ENCODE measurements at places on chromosomes 1 and 21.

- no peak for DNase-seq
Measured at GRCh38 chr1:210455840-210456603, 127.3 kb downstream of the HHAT start.

- no peak for DNase-seq
Measured at GRCh38 chr1:94143173-94143808, 22.3 kb upstream of the ABCA4 start.

DNA sequence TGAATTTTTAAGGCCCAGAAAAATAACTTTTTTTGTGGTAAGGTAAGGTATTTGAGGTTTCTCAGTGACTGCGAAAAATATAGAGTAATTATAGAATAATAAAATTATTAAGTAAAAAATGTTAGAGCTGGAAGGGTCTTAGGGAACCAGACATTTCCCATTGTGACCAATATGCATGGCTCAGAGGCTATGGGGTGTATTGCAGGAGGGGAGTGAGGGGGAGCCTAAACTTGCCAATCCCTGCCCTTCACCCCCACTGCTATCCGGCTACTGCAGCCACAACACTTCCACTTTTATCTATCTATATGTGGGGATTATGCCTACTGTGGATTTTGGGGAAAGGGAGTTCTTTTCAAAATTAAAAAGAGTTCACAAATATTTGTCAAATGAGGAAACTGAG lies 7.6 kb upstream of the GADD45A start:
- no peak for DNase-seq

GRCh38 chr1:212037900-212038299 lies 2.4 kb downstream of the DTL start:
- no peak for DNase-seq

DNA sequence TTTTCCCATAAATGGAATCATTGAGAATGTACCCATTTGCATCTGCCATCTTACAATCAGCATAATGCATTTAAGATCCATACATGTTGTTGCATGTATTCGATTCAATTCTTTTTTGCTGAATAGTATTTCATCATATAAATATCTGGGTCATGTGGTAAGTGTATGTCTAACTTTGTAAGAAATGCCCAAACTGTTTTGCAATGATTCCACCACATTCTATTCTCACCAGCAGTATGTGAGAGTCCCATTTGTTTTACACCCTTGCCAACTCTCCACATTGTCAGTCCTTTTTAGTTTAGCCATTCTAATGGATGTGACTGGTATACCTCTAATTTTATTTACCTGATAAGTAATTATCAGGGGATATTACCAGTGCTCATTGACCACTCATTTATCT lies 115.8 kb upstream of the PBX1 start:
- no peak for DNase-seq

DNA sequence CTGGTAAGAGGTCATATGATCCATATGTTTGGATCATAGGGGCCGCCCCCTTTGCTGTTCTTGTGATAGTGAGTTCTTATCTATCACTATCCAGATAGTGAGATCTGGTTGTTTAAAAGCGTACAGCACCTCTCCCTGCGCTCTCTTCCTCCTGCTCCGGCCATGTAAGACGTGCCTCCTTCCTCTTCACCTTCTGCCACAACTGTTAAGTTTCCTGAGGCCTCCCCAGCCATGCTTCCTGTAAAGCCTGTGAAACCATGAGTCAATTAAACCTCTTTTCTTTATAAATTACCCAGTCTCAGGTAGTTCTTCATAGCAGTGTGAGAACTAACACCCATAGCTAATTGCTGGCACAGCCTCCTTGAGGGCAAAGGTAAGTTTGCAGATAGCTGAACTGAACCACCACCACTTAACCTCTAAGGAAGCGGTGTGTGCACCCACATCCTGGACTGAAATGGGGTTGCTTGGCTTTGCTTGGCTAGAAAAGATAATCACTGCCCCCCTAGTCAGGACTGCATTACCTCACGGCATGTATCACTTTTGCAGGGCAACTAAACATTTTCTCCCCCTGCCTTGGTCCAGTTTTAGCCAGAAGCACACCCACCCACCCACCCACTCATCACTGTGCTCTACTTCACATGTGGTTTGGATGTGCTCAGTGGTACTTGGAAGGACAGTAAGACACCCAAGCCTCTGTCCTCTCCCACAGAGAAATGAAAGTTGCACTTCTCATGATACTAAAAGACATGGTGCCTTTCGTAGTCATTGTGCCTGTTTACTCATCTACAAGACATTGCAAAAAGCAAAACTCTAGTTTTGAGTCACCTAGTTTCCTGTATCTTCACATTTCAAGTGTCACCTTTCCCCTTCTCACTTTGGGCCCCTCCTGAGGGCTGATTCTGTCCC lies 23.1 kb upstream of the PTAFR start:
- DNase-seq, result no peak

GRCh38 chr1:153437236-153437635 lies 20.9 kb downstream of the S100A7A start:
- no peak for DNase-seq

DNA sequence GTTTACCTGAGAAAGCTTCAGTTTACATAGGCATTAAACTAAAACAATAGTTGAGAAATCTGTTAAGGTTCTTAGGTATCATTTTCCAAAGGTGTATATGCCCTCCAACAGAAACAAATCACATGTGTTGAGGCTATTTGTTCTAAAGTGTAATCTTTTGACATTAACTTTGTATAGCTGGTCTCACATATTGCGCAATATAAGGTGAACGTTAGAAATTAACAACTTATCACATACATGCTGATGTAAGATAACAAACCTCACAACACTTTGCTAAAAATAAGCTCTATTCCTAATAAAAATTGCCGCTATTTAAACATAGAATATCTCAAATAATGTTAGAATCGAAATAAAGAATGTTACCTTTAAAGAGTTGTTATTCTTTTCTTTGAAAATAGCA lies 340.6 kb downstream of the SRGAP2C start:
- DNase-seq, result no peak

DNA sequence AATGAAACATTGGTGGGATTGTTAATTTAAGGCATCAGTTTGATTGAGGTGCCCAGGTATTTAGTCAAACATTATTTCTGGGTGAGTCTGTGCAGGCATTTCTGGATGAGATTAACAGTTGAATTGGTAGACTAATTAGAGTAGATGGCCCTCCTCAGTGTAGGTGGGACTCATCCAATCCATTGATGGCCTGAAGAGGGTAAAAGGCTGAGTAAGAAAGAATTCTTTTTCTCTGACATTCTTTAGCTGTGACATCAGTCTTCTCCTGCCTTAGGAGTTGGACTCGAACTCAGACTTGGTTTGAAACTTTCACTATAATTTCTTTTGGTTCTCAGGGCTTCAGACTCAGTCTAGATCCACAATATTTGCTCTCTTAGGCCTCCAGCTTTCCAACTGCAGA lies 59.6 kb upstream of the ADAMTS5 start:
- DNase-seq, result no peak

DNA sequence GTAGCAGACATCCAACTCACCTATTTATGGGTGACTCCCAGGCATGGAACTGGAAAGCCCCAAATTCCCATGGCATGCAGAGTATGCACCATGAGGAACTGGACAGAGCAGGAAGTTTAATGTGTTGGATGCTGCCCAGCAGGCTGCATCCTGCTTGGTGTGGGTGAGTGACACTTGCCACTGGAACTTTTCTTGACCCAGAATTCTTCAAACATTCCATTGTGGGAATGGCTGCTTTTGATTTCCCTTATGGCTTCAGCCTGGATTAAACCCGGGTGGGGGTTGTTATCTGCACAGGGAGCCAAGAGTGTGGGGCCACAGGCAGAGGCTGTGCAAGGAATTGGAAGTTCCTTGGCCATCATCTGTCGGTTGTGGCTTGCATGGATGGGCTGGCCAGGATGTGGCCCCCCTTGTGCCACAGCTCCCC lies 26.9 kb upstream of the BACE2 start:
- DNase-seq, result no peak

DNA sequence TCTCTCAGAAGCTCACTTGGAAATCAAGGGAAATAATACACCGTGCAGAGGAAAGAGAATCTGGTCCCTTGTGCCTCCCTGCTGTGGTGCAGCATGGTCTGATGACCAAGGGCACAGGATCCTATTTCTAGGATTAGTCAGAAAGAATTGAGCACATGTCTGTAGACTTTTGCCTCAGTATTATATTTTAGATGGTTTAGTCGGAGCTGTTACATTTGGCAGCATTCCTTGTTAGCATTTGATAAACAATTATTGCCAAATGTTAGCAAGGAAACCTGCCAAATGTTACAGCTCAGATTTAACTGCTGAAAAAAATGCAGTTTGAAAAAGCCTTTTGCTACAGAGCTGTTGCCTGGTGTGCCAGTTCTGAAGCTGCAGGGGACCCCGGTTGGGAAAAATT lies 183.5 kb upstream of the DPYD start:
- DNase-seq, result no peak

DNA sequence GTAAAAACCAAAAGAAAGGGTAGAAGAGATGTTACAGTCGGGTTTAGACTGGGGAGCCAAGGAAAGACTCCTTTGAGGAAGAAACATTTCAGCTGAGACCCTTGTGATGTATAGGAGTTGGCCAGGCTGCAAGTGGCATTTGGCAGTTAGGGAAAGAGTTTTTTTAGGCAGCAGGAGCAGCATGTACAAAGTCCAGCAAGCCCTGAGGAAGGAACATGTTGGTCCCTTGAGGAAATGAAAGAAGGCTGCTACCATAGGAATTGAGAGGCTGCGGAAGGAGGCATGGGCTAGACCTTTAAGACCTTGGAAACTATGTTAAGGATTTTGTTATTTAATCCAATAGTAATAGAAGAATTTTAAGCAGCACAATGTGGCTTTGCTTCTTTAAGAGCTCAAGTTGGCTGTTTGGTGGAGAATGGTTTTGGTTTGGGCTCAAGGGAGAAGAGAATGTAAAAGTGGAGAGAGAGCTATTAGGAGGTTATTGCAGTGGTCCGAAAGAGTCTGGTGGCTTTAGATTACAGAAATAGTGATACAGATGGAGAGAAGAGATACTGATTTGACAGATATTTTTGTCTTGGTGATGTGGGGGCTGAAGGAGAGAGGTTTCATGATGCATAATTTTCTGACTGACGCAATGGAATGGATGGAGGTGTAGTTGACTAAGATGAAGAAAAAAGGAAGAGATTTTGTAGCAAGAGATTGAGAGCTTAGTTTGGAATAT lies 26.6 kb downstream of the SMAP2 start:
- DNase-seq, result no peak

DNA sequence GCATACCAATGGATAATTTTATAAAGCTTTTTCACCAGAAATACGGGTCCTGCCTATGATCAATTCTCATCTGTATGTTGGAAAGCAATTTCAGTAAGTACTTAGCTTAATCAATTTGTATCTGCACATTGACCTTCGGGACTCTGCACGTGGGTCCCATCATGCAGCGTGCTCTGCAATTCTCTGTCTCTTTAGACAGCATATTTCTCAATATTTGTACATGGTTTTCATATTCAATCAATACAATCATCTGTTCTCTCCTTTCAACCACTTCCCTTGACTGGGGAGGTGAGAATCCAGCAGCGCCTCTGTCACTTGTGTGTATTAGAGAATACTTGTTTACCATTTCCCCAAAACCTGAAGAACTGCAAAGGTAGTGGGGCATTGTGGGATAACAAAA lies 220.5 kb downstream of the TNR start:
- DNase-seq, result no peak

GRCh38 chr21:37710546-37711285 lies 205.5 kb downstream of the KCNJ6 start:
- no peak for DNase-seq

DNA sequence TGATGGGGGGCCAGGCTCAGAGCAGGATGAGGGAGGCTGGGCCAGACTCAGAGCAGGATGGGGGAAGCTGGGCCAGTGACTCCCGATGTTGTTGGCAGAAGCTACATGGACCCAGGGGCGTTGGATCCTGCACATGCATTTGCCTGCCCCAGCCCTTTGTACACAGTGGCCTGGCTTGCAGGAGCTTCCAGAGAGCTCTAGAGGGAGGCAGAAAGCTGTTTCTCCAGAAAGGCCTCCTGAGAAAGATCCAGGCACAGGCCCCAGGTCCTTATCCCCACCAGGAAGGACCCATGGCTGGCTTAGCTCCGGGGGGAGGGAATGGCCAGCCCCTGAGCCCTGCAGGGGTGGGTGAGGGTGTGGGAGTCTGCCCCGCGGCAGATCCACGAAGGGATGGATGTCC lies 106.6 kb upstream of the ACTRT2 start:
- no peak for DNase-seq

DNA sequence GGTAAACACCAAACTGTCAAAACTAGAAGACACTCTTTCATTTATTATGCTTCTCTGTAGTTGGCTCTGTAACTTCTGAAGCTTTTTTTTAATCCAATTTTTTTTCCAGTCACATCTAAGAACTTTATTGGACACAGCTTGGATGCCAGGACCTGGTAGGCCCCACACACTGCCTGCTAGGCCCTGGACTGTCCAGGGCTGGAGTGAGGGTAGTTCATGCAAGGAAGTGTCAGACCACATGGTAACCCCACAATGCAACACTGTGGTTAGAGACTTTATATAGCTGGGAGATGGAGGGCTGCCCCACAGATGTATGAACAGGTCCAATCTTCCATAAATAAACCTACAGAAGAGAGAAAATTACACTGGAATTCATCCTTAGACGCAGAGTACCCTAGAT lies 7.1 kb downstream of the SLC2A1 start:
- no peak for DNase-seq

DNA sequence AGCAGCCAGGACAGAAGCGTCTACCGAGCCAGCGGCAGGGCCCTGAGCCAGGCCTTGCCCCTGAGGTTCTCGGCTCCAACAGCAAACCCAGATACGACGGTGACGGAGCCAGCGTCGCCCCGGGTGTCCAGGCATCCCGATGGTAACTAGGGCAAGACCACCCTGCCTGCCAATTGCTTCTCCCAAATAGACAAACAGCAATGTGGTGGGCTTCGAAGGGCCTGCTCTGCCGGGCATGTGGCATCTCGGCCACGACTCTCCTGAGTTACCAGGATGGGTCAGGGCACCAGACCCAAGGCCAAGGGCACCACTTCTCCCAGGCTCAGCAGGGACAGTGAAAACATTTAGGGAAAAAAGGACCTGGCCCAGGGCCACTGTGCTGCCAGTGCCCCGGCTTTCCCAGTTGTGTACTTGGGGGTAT lies 3.2 kb upstream of the ACTRT2 start:
- no peak for DNase-seq

DNA sequence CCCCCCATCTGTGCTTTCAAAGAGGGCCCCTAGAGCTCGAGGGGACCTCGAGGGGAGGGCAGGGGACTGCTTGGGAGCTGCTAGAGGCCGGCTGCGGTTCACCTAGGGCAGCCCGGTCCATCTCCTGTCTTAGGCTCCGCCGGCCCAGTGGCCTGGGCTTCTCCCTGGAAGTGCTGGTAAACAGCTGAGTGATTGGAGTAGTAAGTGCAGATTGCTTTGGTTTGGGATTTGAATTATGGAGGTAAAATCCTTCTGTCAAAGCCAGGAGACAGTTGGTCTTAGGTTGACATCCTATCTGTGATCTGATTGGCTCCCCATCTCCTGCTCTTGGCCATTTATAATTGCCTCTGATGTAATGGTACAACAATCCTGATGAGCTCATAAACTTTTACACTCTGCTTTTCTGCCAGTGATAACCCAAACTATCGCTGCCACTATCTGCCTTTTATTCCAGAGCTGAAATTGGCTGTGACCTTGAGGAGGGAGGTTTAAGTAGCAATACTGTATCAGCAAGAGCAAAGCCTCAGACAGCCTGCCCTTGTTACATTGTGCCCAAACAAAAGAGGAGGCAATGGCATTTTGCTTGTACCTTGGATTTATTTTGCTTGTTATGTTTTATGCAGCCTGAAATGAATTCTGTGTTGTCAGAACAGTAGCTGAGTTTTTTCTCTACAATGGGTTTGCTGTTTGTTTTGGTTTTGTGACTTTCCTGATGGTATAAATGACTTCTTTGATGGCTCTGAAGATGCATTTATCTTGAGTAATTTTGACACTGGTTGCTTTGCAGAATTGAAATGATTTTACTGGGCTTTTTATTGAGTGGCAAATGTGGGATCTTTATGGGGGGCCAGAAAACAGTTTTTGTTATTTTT lies 2.4 kb downstream of the ARID1A start:
- no peak for DNase-seq

Measured in stimulated activated CD4-positive, alpha-beta T cell treated with anti-CD3 and anti-CD28 coated beads, Interleukin-1b, Interleukin-23, amount 100 ng/mL, for 1 hour (primary cell).